ENCODE measurements at places on chromosomes 2 and 18.
A peak's percentile ranks its signal among the peaks of the same experiment; 100 is the strongest.

GRCh38 chr18:50877545-50878265 lies 1.2 kb upstream of the ME2 start:
- DNase-seq, result no peak

DNA sequence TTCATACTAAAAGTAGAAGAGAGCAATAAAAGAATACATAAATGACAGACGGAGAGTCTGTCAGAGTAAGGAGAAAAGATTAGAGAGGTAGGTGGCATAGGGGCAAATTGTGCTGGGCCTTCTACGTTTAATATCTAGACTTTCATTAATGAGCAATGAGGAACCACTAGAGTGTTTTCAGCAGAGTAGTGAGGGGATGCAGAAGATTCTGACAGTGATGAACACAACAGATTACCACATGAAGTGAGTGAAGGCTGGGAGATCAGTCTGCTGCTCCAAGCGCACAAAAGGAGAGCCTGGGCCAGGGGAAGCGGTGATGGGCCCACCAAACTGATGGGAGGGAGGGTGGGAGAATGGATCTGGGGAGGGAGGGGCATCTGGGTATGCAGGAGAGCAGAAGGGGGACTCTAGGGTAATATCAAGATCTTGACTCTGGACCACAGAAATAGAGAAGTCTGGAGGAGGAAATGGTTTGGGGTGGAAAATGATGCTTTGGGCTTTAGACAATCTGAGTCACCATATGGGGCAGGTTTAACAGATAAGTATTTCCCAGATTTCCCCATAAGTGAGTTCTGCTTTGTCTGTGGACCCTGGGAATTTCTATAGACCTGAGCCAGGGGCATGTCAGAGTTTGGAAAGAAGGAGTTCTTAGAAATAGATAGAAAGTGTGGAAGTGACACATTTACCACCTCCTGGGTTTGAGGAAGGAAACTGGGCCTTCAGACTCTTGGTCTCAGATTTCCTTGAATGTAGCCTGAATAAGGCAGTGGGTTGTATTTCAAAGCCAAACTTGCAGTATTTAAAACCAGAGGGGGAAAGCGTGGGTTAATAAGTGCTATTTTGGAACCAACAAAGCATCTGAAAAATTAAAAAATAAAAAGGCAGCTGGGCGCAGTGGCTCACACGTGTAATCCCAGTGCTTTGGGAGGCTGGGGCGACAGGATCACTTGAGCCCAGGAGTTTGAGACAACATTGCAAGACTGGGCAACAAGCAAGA lies 15.0 kb upstream of the IL1A start:
- DNase-seq, result no peak

GRCh38 chr2:138421971-138422335 lies 79.6 kb upstream of the SPOPL start:
- DNase-seq, result no peak

DNA sequence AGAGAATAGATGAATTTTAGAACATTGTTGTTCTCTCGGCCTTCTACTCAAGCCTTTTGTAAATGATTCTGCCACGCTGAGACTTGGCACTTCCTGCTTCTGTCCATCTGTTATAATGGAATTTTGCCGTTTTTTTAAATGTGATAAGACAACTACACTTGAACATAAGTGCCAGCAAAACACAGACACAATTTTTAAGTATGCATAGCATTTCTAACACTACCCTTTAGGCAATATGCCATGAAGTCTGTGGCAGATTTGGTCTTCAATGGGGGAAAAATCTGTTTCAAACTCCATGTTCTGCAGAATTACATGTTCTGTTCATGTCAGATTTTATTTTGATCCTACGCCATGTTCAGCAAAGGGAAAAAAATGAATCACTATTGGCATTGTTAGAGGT lies 1170.7 kb upstream of the SLC39A10 start:
- no peak for DNase-seq

GRCh38 chr18:51727780-51728179 lies 530.3 kb upstream of the MEX3C start:
- DNase-seq, result no peak

- no peak for DNase-seq
These were observed 205.3 kb upstream of the CDH20 start for GRCh38 chr18:61127714-61128467.

DNA sequence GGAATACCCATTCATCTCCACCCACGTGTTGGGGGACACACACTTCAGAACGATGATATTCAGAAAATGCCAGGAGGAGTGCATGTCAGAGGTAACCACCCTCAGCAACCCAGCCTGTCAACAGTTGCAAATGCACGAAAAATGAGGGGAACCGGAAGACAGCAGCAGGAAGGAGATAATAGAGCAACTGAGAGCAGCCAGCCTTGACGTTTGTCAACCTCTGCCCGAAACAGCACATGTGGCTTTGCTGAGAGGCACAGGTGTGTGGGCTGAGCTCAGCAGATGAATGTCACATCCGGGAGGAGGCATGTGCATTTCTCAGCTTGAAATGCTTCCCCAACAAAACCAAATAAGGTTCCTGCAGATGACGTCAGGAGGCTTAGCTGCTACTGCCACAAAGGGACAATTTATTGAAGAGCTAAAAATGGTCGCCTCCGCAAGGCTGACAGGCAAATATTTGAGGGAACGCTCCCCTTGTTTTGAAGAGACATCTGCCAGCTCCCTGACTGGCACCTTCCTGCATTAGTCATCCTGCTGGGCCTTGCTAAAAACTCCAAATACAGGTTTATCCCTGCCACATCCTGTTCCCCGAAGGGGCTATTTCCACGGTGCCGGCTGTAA lies 419.0 kb downstream of the NBAS start:
- DNase-seq, result no peak

- no peak for DNase-seq
These were observed 47.7 kb downstream of the PRKCE start for GRCh38 chr2:45699032-45699658.

- DNase-seq, result no peak
These were observed 115.4 kb upstream of the STK17B start for GRCh38 chr2:196286821-196287220.

- no peak for DNase-seq
These were observed 83.5 kb downstream of the HRH4 start for GRCh38 chr18:24543795-24544498.

DNA sequence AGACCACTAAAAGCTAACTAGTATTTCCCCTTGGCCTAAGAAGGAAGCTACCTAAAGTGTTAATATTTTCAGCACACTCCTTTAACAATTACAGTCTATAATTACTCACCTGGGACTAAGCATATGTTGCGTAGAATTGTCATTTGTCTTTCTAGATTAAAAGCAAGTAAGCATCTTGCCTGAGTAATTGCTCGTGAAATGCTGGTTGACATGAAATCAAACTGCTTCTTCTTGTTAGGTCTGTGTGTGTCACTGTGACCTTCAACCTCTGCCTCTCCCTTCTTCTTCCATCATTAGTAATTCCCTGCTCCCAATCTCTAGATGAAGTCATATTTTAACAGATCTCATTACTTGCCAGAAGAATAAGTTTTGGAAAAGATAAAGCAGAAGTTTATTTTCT lies 212.2 kb downstream of the XIRP2 start:
- no peak for DNase-seq

DNA sequence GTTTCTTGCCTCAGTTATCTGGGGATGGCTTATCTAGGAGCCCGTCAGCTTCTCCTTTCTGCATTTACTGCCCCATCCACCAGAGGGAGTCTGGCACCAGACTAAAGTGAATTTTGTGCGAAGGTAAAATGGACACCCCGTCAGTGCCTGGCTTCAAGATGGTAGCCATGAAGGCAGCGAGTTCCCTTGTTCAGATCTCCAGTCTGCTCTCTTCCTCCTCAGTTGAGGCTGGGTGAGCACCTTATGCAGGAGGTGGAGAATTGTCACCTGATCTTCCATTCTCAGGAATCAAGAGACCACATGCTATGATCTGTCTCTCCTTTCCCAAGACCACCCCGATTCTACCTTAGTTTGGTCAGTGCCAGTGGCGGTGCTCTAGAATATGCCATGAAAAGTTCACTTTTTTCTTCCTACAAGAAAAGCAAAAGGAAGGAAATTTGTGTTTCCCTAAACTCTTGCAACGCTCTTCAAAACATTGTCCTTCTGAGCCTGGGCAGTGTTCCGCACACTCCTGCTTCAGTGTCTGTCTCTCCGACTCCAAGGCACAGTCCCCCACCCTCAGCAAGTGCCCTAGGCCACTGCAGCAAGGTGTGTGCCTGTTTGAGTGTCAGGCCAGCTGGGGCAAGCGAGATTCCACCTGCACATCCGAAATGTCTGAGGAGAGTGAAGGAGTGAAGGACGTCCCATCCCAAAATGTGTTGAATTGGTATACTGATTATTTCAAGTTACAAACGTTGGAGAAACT lies 168.6 kb downstream of the SS18 start:
- no peak for DNase-seq

- no peak for DNase-seq
These were observed 639.6 kb downstream of the IRS1 start for GRCh38 chr2:226159875-226160479.

DNA sequence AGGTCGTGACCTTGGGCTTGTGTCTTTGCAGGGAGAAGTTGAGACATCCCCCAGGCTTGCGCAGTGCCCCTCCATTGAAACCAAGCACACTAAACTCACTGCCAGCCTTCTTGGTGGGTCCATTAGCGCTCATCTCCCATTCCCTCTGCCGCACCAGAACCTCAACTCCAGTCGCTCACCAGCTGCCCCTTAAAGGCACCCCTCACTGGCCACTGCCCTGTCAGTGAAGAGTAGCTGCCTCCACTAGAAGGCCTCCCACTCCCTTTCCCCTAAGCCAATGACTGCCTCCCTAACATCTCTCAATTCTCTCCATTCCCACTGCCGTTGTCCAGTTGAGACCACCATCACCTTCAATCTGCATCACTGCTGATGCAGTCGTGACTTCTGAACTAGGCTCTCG lies 114.8 kb upstream of the EPC2 start:
- DNase-seq, result no peak

GRCh38 chr2:125581557-125581956 lies 1074.4 kb upstream of the GYPC start:
- no peak for DNase-seq

DNA sequence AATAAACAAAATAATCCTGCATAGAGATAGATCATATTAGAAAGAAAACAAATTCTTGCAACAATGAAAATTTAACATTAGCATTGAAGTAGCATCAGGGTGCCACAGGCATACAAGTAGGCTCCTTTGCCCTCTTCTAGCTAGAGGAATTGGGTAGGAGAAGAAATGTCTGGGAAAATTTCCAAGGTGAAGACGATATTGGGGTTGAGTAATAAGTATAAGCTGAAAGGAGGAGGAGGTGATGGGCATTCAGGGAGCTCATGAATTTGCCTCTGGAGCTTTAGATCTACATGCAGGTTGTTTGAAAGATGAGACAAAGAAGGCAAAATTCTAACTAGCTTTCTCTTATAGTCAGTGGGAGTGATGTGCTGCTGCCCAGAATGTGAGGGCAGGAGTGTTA lies 504.9 kb downstream of the CCDC85A start:
- no peak for DNase-seq

- DNase-seq, result no peak
These were observed 300.9 kb downstream of the PHLPP1 start for GRCh38 chr18:63016270-63016669.

DNA sequence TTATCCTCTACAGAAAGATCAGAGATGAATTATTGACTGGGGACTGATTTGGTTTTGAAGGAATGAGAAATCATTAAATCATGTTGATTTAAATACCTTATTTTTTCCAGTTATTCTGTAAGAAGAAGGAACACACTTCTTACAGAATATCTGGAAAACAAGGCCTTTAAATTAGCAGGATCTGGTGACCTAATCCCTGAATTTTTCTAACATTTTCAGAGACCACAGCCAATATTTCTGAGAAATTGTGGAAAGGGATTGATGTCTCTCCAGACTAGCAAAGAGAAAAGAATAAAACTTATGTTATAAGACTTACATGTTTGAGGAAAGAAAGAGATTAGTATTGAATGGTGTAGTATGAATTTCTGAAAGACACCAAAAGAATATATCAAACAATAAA lies 104.0 kb downstream of the KCNE4 start:
- no peak for DNase-seq

GRCh38 chr18:74248595-74248994 lies 43.2 kb downstream of the CYB5A start:
- no peak for DNase-seq

DNA sequence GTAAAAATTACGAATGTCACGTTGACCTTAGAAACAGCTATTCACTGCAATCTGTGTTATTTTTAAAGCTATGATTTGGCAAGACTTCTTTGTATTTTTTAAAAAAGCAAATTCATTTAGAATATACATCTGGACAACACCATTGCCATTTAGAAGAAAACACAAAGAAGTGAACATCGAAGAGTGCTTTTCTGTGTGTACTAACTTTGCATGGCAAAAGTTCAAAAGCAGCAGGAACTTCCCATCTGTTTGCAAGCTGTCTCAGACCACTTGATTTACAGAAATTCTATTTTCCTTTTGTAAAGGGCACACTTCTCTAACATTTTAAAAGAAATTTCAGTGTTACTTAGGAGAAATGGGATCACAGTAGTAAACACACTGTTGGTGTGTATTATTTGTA lies 145.9 kb downstream of the CALCRL start:
- no peak for DNase-seq

DNA sequence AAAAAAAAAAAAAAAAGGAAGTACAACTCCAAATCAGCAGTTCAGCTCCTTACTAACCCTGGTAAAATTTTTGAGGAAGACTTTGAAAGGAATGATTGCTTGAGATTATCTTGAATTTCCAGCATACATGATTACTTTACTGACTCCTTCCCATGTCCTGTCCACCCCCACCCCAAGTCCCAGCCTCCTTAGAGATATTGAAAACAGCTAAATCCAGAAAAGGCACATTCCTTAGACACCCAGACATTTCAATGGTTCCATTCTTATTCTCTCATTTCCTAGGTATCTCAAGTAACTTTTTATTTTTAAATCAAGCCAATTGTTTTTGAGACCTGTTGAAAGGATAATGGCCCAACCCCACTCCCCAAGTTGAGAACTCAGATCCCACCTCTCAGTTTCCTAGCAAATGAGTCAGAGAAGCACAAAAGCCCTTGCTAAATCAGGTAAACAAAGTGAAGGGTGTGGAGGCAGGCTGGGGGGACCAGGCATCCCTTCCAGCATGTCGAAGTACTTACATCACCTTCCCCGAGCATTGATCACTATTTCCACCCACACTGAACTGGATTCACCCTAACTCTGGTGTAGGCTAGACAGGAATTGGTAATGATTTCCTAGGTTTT lies 95.4 kb upstream of the FZD7 start:
- no peak for DNase-seq

- peak; percentile 26 for DNase-seq
These were observed 1.0 kb downstream of the RTN4 start for GRCh38 chr2:55049043-55049820.

Measured in GOT3 (cell line).